ENCODE measurements at places on chromosomes 6 and 20. TPM values are rescaled to one million over a fixed set of nuclear protein-coding genes. Genes with fewer than 3 reads are reported as not detected.
A peak's percentile ranks its signal among the peaks of the same experiment; 100 is the strongest.

Gene CLVS2
- not detected for total RNA-seq

DNA sequence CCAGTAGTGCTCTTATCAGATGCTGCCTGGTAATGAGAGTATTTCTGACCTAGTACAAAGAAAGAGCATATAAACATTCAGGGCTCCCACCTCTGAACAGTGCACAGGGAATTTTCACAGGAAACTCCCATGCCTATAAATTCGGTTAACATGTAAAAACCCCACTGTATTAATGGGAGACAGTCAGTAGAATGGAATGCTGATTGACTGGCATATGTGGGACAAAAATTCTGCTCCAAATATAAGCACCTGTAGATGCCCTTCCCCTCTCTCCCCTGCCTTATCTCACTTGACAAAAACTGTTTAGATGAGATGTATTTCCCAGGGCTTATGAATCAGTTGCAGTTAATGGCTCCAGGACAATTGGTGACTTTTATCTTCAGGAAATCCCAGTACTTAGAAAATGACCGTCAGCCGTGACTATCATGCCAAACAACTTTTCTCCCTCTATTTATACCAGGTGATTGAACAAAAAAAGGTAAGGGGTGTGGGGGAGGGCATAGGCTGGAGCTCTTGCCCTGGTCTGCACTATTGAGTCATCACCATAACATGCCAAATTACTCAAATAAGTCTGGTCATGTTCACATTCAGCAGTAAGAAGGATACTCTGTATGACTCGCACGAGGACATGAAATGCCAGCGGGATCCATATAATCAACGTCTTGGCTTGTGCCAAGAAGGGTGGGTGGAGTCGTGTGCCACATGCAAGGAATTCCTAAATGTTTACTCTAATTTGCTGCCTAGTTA, 176.4 kb upstream of the BMP2 start:
- DNase-seq, result no peak

DNA sequence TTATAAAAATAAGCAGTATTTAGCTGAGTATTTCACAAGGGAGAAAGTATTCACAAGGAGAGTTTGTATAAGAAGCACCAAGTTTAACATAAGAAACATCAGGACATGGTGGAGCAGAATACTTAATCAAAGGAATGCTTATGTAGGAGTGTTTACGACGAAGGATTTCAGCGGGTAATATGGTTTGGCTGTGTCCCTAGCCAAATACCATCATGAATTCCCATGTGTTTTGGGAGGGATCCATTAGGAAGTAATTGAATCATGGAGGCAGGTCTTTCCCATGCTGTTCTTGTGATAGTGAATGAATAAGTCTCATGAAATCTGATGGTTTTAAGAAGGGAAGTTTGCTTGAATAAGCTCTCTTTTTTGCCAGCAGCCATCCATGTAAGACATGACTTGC, 1099.1 kb upstream of the ADGRB3 start:
- no peak for DNase-seq

Gene MCCD1
- total RNA-seq, result not detected

- DNase-seq, result peak; percentile 93
Observed at GRCh38 chr20:63707558-63708300, at the start of the genes ARFRP1 and ZGPAT. Gene ARFRP1, minus strand, starts transcription at chr20:63707976. Its CDS starts 885 bp downstream, at chr20:63707091. Gene ZGPAT, plus strand, starts transcription at chr20:63708039. Its CDS starts 542 bp downstream, at chr20:63708581.

Gene PDYN
- total RNA-seq, result not detected

DNA sequence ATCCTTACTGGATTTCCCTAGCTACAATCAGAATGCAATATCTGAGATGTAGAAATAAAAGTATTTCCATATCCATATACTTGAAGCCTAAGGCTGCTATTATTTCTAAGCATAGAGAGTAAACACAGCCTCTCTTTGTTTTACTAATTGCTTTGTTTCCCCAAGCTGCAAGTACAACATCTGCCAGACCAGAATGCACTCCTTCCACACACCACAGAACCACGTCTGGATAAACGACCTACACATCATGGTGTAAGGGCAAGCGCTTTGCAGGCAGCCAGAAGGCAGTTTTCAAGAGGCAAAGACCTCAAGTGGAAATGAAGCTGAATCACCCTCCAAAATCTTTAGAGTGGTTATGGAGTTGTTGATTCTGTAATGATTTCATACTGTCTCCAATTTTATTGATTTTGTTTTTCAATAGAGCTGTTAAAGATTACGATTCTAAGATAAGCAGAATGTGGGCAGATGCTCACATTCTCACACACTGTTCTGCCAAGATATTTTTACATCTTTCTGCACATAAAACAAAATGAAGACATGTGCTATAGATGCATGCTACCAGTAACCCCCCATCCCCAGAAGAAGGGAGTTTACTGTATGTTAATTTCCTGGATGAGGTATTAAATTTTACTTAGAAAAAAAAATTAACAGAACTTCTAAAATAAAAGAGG, 88.8 kb downstream of the THEMIS start:
- peak; percentile 30 for DNase-seq

Gene VTA1
- total RNA-seq, result 43.5 TPM

DNA sequence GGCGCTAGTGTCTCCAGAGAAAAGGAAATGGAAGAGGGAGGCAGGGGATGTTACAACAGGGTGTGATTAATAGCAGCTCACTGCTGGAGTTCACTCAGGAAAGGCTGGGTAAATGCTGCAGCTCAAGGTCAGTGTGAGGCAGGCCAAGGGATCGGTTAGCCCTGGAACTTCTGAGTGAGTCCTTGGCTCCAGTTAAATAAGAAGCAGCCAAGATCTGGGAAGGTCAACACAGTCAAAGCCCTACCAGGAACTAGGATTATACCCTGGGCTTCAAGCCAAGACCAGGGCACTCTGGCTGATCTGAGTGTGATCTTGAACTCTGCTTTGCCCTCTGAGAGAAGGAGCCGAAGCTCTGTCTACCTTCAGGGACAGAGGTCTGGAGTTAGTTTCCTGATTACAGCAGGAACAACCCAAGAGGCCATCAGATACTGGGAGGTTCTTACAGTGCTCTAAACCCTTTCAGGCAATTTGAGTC, 44.3 kb downstream of the TPD52L1 start:
- DNase-seq, result no peak

GRCh38 chr20:58778760-58779159, 71.9 kb downstream of the GNAS-AS1 start:
- no peak for DNase-seq

DNA sequence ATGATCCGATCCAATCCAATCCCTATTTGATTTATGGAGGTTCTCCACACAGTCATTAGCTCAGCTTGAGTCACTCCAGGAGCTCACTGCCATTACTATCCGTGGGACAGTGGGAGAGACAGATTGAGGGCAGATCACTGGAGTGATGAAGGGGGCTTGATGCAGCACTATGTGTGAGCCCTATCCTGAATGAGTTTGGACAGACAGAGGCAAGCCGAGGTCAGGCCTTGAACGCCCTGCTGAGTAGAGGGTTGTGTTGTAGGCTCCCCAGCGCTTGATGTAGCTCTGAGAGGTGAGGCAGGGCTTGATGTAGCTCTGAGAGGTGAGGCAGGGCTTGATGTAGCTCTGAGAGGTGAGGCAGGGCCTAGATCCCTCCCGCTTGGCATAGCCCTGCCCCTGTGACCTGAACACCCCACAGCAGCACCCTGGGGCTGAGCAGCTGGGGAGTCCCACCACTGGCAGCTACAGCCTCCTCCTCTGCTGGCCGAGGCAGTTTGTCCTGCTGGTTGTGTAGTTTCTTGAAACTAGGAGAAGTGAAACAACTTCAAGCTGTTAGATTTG, 58.7 kb downstream of the ZFAND3 start:
- no peak for DNase-seq

GRCh38 chr20:33862709-33863403, 51.7 kb downstream of the CHMP4B start:
- peak; percentile 60 for DNase-seq

Gene EYS
- not detected for total RNA-seq

DNA sequence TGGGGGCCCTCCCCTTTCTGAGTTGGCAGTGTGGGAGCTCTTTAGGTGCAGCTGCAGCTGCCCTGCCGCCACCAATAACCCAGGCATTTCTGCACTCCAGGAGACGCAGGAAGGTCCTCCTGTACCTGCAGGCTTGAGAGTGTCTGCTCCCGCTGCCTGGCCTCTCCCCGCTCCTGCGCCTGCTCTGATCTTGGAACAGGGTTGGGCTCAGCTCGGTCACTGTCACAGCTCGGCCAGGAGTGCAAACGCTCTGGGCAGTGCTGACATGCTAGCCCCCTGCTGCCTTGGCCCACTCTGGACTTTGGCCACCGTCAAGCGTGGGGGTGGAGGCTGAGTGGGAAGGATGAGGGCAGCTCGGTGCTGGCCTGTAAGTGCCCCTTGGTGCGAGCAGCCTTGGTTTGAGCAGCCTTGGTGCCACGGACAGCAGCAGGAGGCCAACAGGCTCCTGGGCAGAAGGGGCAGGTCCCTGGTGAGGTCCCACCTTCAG, 738.1 kb upstream of the GJE1 start:
- no peak for DNase-seq

GRCh38 chr20:57108742-57109570, 157.5 kb downstream of the BMP7 start:
- DNase-seq, result no peak

DNA sequence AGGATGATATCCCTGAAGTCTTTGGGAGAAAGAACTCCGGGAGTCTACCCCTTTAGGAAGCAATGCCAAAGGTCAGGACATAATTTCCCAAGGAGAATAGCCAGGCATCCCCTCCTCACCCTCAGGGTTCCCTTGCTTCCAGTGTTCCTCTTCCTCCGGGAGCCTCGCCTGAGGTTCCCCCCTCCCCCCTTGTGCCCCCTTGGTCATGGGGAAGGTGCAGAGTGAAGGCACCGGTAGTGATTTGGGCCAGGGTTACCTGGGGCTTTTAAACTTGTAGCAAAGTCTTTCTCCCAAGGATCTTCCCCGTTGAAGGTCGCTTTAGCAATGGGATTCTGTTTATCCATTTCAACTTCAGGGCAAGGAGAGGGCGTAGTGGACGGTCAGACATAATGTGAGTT, 1.2 kb downstream of the ISM1 start:
- no peak for DNase-seq

DNA sequence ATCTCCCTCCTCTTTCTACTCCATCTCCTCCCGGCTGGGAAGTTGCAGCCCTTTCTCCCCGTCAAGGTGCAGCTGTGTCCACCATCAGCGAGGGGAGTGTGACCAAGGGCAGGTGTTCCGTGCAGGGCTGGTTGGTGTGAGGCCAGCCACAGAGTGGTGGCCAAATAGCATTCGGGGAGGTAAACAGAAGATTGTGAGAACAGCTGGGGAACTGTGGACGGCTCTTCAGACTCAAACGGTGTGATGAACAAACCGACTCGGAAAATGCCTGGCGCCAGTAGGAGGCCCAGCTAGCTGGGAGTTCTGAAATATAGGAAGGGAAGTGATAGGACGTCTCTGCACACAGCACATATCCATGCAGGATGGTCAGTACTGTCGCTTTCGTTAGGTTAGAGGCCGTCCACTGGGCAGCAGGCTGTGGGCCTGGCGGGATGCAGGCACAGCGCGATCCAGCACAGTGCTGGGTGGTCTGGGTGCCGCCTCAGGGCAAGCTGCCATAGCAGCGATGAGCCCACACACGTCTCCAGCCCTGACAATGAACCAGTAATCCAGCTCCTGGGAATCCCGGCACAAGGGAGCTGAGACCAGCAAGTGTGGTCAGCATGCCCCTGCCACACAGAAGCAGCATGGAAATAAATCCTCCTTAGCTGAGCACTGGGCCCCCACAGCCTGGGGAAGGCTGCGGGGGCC, 258.1 kb downstream of the TAF4 start:
- DNase-seq, result no peak

Gene FAM162B
- not detected for total RNA-seq

DNA sequence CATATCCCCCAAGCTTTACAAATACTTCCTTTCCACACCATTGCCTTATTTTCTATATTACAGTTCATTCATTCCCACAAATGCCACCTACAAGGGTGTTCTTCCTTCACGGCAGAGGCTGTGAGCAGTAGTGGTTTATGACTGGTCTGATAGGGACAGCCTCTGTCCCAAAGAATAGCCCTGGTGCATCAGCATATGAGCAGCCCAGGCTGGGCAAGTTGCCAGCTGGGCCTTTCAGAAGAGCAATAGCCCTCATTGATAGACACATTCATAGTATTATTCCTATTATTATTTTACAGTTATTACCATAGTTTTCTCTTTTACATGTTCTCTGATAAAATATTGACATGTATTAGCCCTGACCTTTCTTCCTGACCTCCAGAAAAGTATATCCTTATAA, 149.9 kb downstream of the MMS22L start:
- DNase-seq, result no peak

GRCh38 chr20:33689973-33690372, 3.8 kb upstream of the E2F1 start:
- DNase-seq, result peak; percentile 78

GRCh38 chr6:7404546-7404945, 14.9 kb downstream of the RIOK1 start:
- DNase-seq, result no peak

- no peak for DNase-seq
Observed at GRCh38 chr6:131303338-131303930, 168.2 kb downstream of the AKAP7 start.

Gene THBS2
- not detected for total RNA-seq

Gene NNAT
- total RNA-seq, result not detected

Data from activated CD4-positive, alpha-beta memory T cell treated with anti-CD3 and anti-CD28 coated beads for 36 hours (primary cell).